ELF-1 (cell line): ENCODE measurements at places on chromosomes 16 and 17.

DNA sequence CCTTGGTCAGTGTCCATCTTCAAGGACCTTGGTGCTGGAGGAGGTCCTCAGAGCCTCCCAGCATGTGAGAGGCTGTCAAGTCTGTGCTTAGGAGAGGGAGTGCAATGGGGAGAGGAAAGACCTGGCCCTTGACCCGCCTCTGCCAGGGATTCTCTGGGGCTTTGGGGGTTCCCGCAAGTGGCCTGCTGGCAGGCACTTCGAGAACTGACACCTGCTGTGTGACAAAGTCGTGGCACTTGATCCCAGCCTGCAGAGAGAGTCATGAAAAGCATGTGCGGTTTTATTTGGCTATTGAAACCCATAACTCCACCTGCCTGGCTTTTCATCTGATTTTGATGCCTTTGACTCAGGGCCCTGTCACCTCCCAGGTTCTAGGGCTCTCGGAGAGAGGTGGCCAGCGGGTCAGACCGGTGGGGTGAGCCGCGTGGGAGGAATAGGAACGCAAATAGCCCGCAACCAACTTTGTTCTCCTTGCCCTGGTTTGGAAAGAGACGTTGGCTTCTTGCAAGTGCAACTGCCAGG is 42.8 kb upstream of the GSE1 start:
- peak; percentile 37 for DNase-seq

DNA sequence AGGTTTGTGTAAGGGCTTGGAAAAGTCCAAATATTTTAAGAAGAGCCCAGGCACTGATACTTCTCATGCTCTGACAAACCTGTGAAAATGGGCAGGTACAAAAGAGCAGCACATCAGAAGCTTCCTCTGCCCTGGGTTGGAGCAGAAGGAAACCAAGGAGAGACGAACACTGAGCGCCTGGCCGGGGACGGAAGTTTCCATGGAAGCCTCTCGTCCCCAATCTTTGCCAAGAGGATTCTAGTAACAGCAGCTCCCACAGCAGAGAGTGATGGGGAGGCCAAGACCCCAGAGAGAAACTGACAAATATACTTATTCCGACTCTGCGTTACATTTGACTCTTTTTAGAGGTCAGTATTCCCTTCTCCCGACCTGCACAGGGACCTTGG is 268.5 kb downstream of the C16orf95 start:
- DNase-seq = no peak

DNA sequence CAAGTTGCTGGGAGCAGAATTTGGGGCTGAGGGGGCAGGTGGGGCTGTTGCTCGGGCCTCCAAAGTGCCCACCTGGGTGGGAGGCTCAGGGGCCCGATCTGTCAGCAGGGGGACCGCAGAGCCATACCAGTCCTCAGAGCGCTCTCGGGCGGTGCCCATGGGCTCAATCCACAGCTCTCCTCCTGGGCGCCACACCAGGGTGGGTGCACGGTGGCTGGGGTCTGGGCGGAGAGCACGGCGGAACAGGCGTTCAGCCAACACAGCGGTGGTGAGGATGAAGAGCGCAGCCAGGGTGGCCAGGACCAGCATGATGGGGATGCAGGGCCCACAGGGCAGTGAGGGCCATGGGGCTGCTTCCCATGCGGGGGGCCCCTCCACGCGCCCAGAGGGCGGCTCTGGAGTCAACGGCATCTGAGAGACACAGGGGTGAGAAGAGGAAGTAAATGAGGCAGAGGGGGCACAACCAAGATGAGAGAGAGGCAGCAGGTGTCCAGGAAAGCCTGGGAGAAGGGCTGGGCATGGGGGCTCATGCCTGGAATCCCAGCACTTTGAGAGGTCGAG is 1.2 kb downstream of the C16orf54 start:
- no peak for DNase-seq

DNA sequence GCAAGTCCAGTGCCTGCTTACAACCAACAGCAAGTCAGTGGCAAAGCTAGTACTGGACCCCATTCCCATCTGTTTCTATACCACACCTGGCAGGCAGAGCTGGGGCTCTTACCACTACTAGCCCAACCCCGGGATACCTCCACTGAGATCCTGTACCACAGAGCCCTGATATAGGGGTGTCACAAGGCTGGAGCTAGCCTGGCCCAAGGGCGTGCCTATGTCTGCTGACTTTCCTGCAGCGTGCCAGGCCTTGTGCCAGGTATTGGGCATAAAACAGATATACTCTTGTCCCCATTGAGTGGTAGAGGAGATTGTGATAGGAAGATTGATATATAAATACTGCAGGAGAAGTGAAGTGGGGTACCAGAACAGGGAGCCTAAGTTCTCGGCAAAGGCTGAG is 44.4 kb downstream of the PLD6 start:
- no peak for DNase-seq

GRCh38 chr16:8852534-8852933 is 16.3 kb downstream of the CARHSP1 start:
- DNase-seq = no peak

- peak; percentile 64 for DNase-seq
These were observed 4.0 kb downstream of the SLC35B1 start for GRCh38 chr17:49703557-49704277.

DNA sequence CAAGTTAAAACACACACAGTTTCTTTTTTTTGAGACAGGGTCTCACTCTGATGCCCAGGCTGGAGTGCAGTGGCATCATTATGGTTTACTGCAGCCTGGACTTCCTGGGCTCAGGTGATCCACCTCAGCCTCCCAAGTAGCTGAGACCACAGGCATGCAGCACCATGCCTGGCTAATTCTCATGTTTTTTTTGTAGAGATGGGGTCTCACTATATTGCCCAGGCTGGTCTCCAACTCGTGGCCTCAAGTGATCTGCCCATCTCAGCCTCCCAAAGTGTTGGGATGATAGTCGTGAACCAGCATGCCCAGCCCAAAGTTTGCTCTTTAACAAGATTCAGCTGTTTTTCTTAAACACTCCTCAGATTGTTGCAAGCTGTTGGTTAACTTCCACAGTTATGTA is 39.0 kb downstream of the PRPSAP2 start:
- DNase-seq = no peak

- no peak for DNase-seq
These were observed 3.5 kb upstream of the CDH13 start for GRCh38 chr16:82623241-82623640.

DNA sequence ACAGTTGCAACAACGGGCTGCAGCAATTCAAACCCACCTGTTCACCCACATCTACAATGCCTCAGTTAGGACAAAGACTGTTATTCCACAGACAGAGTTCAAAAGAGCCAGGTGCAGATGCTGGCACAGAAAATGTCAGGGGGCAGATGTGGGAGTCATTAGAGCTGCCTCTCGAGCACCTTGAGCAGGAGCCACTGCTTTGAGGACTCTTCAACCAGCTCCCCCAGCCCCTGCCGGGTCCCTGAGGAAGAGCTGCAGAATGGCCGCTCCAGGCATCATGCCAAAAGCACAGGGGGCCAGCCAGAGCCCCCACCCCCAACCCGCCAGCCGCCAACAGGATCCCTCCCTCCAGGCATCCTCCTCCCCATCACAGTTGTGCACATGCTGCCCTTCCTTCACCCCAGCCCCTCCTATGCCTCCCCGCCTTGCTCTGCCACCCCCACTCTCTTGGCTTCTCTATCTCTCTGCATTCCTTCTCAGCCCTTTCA is 20.8 kb downstream of the C17orf67 start:
- DNase-seq = no peak

GRCh38 chr17:50946223-50946890 is 80.2 kb upstream of the TOB1 start:
- DNase-seq = no peak

DNA sequence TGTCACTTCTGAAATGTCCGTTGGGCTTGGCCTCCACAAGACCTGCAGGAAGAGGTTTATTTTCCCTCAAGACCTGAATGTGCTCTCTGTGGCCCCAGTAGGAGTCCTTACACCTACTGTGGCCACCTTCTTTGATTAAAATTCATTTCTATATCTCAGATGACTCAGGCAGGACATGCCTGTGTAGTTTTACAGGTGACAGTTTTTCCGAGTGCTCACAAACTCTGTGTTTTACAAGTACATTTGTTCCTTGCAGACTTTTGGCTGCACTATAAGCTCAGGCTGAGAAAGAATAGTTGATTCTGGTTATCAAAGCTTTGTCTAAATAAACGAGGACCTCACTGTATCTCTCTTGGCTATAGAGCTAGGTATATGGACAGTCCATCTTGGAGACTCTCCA is 257.1 kb downstream of the MAP2K4 start:
- no peak for DNase-seq

GRCh38 chr16:73725156-73725555 is 571.5 kb upstream of the PSMD7 start:
- DNase-seq = no peak

DNA sequence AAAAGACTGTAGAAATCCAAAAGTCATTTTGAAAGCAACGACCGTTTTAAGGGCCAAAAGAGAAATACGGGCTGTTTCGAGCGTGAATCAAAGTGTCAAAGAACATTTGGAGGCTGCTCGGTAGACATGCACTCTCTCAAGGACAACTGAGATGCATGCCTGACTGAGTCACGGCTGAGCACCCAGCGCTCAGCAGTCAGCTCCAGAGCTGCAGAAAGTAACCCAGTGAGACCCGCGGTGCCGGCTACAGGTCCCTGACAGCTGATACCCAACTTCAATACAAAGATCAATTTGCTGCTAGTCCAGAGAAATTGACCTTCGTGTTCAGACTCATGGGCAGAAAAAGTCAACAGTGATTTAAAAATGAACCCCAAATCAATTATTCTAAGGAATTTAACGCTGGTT is 214.9 kb downstream of the STX8 start:
- no peak for DNase-seq

DNA sequence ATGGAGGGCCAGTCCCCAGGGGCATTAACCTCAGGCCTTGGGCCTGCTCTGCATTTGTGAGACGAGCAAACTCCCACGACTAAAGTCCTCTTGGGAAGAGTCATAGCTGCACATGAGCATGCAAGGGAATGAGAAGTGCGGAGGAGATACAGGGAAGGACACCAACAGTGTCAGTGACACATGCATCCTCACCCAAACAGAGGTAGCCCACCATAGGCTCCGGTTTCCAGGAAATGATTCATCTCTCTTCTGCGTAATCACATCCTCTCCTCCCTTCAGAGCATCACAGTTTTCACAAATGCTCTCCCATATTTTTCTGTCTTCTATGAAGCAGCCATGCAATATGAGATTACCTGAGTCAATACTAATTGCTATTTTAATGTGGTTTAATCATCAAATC is 725.7 kb upstream of the GOT2 start:
- no peak for DNase-seq

GRCh38 chr17:80815151-80815681 is 176.4 kb upstream of the CHMP6 start:
- DNase-seq = no peak

- no peak for DNase-seq
These were observed 848 bp downstream of the DNASE1L2 start for GRCh38 chr16:2237102-2237482.

GRCh38 chr17:48030531-48030930 is 7.1 kb downstream of the COPZ2 start:
- no peak for DNase-seq

DNA sequence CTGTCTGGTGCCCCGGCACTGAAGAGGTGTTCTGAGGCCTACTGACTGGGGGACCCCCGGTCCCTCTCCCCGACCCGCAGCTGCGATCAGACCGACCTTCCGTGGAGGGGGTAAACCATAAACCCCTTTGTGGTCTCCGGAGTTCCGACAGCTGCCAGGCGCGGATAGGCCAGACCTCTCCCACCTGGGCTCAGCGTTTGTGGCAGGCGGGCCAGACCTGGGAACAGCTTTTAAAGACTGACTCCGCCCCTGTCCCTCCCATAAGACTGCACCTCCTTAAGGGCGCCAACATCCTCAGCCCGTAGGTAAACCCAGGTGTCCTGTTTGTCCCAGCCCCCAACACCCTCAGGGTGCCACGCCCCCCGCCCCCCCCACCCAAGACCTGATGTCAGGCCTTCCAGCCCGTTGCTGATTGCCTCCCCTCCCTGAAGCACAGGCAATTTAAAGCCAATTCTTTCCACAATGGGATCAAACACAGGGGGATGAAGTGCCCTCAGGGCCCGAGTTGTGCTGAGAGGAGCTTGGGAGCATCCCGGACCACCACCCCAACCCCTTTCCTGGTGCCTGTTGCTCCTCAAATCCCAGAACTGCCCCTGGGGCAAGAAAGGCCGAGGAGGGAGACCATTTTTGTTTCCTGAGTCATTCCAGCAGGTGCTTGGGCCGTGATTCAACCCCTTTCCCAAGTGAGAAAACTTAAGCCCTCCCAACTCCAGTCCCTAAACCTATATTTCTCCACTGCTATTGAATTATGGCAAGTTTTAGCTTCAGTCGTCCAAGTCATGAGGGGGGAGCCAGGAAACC is at the start of gene SOX15:
SOX15 (minus strand) TSS at position 204 of the 801 bp plus-strand sequence. CDS start 418 bp downstream, outside the sequence.
- peak; percentile 93 for DNase-seq

DNA sequence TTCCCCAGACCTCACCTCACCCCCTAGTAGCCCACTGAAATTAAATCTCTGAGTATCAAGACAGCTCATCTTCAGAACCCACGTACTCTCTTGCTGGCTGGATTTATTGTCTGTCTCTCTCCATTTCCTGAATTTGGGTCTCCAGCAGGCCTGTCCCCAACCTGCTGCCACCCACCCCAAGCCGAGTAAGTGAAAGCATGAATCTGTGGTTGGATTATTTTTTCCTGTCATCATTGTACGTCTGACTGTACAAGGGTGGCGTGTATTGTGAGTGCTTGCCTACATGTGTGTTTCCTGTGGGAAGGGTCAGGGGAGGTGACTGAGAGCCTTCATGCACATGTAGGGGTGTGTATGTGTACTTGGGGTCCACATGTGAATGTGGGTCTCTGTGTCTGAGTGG is 5.4 kb downstream of the TNP2 start:
- no peak for DNase-seq

DNA sequence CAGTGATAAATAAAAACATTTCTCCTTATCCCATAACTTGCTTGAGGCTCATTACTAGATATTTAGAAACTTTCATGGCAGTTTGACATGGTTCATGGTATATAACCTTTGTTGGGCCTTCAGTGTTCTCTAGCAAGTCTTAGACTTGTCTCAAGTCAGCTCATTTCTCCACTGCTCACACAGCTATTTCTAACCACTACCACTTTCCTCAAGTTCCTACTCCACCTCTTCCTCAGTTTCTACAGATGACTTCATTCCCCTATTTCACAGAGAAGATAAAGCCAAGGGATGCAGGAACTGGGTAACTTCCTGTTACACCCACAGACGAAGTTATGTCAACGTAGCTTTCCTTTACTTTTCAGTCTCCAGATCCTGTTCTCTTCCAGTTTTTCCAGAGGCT is 23.2 kb downstream of the NLK start:
- no peak for DNase-seq

- DNase-seq = no peak
These were observed 10.6 kb upstream of the AATK start for GRCh38 chr17:81176666-81177065.

- DNase-seq = no peak
These were observed 15.6 kb downstream of the PMP22 start for GRCh38 chr17:15249487-15249886.
